ENCODE measurements at places on chromosomes 11 and 22.

- DNase-seq, result no peak
Observed at GRCh38 chr11:11396301-11397035, 43.4 kb upstream of the CSNK2A3 start.

DNA sequence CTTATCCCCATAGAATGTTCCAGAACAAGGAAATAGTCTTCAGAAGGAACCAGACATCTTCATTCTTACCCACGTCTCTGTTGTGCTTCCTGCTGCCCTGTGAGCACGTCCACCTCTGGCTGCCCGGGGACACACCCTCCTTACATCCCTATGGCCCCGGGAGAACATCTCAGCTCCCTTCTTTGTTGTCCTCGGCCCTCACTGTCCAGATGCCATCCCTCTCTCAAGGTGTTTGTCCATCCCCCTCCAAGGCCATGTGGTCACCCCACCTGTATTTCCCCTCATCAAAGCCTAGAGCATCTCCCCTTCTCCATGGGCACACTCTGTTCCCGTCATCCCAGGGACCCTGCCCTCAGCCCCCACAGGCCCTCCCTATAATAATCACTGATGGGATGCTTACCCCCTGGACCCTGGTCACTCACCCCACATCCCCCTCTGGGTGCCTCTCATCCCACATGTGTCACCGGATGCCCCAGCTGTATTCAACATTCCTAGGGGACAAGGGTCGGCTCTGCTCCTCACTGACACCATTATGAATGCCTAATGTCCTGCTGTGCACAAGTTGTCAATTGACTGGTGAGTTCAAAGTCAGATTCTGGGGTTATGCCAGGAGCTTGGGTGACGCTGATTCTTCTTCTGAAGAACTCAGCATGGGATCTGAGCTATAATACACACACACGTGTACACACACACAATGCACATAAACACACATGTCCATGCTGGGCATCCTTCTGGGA is 28.8 kb downstream of the IGLL5 start:
- DNase-seq, result no peak

DNA sequence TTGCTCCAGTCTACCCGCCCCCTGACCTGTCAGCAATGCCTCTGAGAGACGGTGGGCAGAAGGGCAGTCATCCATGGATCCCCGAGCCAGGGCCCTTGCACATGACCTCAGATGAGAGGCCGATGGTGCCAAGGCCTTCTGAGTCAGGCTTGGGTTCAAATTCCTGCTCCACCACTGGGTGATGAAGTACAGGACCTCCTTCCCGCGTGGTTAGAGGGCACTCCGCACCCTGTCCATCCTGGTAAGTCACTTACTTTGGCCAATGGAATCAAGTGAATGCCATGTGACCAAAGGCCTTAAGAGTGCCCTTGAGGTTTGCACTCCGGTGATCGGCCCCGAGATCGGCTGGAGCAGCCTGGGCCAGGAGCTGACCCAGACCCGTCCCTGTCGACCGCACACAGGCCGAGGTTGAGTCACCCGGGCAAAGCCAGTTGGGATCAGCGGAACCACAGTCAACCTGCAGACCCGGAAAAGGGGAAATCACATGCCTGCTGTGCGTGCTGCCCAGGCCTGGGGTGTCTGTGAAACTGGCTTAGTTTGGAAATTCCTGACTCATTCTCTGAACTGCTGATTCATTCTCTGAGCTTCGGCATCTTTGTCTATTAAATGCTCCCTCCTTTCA is 48.9 kb downstream of the RTL6 start:
- DNase-seq, result no peak

DNA sequence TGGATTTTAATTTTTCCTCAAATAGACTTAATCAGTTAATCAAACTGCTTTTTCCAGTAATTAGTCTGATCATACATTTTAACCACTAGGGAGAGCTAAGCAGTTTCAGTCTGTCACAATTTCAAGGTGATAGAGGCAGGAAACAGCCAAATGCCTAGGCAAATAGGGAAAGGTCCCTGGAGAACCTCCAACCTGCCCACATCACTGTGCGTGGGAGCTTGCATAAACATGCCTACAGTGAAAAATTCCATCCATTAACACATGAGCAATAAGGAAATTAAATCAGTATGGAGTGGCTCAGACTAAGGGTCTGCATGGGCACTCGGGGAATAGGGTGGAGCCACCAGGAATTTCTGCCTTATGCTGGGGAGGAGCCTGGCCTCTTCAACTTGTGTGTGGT is 74.6 kb downstream of the AASDHPPT start:
- no peak for DNase-seq

- no peak for DNase-seq
Observed at GRCh38 chr11:57338142-57338541, at the start of gene P2RX3. Gene P2RX3, plus strand, starts transcription at chr11:57338352. Its CDS starts 199 bp downstream, at chr11:57338551.

- DNase-seq, result no peak
Observed at GRCh38 chr11:83037877-83038276, 33.8 kb downstream of the RAB30 start.

- no peak for DNase-seq
Observed at GRCh38 chr11:47399860-47400767, 8.3 kb upstream of the SLC39A13 start.

- no peak for DNase-seq
Observed at GRCh38 chr11:133238027-133238426, 294.3 kb downstream of the OPCML start.

- no peak for DNase-seq
Observed at GRCh38 chr11:3093281-3094191, 36.3 kb upstream of the CARS1 start.

DNA sequence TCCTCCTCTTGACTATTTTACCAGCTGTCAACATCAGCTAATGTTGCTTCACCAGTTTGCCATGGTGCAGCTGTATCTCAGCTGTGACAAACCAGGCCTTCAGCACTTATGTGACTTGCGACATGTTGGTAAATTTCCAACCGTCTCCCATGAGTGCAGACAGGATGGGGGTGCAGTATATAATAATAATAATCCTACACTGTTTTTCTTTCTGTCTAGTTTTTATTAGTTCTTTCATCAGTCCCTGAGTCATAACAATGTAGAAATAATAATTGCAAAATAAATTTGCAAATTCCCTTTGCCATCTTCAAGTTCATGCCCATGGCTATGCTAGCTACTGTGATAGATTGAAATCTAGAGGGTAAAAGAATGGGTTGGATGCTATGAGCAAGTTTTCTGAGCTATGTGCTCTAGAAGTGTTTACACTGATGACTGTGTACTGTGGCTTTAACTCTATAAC is 4.9 kb downstream of the MMP13 start:
- DNase-seq, result no peak
